ENCODE measurements at places on chromosomes 5 and 9.

GRCh38 chr5:148595697-148596096 is 58.6 kb downstream of the HTR4 start:
- DNase-seq: no peak

- no peak for DNase-seq
Observed at GRCh38 chr9:124718928-124719327, 52.2 kb downstream of the NR6A1 start.

DNA sequence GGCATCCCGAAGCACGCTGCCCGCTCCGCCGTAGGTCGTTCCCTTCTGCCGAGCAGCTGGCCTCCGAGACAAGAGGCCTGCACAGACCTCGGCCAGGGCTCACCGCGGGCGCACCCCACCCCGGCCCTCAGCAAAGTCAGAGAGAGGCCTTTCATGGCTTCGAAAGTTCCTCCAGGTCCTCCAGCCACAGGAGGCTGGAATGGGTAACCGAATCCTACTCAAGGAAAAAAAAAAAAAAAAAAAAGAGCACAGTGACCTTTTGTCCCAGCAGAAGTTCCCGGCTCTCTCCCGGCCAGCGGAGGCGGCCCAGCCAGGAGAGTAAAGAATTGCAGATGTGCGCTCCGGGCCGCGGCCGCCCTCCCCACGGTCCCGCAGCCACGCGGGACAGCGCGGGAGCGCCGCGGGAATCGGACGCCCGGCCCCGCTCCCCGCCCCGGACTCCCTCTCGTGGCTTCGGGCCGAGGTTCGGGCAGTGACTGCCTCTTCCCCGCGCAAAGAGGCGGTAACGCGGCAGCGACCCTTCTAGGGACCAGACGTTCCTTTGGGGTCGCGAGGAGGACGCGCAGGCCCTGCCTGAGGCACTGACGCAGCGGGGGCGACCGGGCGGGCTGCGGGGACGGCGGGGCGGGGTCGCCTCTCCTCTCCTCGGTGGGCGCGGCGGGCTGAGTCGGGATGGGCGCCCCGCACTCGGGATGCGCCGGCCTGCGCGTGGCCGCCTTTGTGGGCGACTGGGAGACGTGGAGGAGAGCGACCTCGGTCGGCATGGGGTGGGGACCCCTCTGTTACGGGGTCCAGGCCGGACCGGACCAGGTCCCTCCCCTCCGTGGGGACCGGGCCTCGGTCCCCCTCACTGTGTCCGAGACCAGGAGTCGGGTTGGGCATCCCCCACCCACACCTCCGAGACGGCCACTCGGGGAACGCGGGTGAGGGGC is 754 bp downstream of the GFPT2 start:
- DNase-seq: no peak

GRCh38 chr5:54347221-54347865 is 37.0 kb upstream of the ARL15 start:
- no peak for DNase-seq

GRCh38 chr5:41281215-41281810 is 68.0 kb upstream of the C6 start:
- DNase-seq: no peak

Measured in SIG-M5 (cell line).